CD14-positive monocyte (primary cell): ENCODE measurements at places on chromosomes 1 and 21.
A peak's percentile ranks its signal among the peaks of the same experiment; 100 is the strongest.

DNA sequence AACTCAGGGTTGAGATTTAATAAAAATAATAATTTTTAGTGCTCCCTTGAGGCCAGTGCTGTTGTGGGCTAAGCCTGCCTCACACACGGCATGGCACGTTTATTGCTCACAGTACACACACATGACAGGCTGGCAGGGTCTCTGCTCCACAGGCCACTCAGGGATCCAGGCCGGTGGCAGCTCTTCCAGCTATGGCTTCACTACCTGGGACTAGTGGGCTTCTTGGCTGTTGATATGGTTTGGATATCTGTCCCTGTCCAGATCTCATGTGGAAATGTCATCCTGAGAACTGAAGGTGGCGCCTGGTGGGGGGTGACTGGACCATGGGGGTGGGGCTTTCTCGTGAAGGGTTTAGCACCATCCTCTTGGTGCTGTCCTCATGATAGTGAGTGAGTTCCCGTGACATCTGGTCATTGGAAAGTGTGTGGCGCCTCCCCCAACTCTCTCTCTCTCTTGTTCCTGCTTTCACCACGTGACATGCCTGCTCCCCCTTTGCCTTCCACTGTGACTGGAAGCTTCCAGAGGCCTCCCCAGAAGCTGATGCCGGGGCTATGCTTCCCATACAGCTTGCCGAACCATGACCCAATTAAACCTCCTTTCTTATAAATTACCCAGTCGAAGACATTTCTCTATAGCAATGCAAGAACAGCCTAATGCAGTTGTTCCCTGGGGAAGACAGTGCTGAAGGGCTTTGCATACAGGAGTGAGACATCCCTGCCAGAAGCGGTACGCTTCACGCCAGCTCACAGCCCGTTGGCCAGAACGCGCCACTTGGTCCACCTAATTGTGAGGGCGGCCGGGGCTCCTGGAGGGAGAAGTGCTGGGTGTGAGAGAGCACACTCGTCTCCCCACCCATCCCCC is 226.9 kb upstream of the C1orf174 start:
- no peak for DNase-seq

- no peak for DNase-seq
Measured at GRCh38 chr1:58287894-58288623, 258.5 kb downstream of the OMA1 start.

DNA sequence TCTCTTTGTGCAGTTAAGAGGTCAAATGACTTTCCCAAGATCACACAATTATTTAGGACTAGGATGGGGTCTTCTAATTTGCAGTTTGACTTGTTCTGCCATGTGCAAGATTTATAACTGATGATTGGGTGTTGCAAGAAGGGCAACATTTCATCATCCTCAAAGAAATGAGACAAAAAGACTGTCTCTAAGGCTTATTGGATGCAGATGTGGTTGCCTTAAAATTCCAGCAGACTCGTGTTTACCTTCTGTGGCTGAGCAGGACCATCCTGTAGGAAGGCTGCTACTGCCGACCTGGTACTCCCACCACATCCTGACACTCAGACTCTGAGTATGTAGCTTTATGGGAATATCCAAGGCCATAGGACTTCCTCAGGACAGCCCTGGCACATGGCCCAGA is 99.9 kb upstream of the SGIP1 start:
- no peak for DNase-seq

DNA sequence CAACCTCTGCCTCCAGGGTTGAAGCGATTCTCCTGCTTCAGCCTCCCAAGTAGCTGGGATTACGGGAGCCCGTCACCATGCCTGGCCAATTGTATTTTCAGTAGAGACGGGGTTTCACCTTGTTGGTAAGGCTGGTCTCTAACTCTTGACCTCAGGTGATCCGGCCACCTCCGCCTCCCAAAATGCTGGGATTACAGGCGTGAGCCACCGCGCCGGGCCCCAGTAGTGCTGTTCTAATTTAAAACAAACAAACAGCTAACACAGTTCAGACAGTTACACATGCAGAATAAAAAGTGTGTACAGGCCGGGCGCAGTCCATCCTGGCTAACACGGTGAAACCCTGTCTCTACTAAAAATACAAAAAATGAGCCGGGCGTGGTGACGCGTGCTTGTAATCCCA is 35.6 kb upstream of the OPRD1 start:
- no peak for DNase-seq

- DNase-seq: no peak
Measured at GRCh38 chr1:51523931-51524330, 4.9 kb upstream of the EPS15 start.

DNA sequence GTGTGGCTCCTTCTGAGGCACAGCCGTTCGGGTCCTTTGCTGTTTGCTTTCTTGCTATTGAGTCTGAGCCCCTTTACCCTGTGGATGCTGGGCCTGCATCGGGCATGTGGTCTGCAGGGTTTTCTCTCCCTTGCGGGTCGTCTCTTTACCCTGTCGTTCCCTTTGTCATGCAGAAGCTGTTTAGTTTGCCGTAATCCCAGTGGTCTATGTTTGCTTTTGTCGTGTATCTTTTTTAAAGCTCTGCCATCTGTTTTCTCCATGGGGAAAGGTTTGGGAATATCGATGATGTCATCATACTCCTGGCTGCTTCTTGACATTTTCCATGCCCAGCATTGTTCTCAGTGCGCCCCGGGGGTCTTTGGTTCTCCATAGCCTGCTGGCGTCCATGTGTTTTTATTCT is 68.2 kb downstream of the AGPAT3 start:
- no peak for DNase-seq

DNA sequence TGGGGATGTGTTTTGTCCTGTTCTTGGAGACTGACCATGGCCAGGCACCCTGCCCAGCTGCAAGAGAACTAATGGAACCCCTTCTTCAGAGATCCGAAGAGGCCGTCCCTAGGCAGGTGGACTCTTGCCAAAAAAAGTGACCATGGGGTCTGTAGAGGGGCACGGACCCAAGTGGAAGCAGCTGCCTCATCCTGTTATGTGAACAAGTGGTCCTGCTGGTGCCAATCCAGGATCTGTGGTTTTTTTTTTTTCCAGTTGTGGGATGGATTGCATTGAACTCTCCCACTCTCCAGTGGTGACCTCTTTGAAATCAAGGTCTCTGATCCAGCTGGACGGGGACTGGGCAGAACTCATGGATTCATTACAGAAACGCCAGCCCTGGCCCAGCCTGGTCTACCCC is 71.2 kb downstream of the ARHGEF10L start:
- DNase-seq: no peak

DNA sequence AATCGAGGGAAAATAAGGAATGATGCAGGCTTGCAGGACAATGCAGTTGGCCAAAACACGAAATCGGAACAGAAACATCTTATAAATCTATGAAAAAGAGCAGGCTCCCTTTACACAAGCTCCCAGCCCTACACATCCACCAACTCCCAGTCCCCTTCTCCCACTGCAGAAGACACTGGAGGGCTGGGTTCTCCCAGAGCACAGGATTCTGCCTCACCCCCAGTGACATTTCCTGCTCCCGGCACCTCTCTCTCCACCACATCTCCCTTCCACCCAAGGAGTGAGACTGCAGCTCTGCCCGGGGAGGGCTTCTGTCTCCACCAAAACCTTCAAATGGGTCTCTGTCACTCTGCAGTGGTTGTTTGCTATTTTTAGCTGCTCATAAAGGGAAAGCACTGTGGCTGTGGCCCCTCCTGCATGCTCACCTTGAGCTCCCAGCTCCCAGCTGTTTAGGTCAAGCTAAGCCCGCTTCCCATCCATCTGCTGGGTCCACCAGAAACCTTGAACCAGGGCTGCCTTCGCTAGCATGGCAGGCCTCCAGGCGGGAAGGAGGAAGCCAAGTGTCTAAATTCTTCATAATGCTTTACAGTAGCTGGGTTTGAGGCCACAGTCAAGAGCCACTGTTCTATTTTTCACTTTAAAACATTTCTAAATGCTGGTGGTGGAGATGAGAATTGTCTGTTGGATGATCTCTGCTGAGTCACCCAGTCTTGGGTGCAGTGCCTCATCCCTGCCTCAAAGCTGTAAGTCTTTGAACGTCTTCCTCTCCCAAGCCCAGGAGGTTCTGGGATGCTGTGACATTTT is 3.3 kb upstream of the C2CD2 start:
- DNase-seq: peak; percentile 18

- no peak for DNase-seq
Measured at GRCh38 chr1:3034162-3034561, 12.9 kb downstream of the ACTRT2 start.

- DNase-seq: no peak
Measured at GRCh38 chr1:227043755-227044154, 103.7 kb downstream of the COQ8A start.

GRCh38 chr1:29284286-29284960 is 48.1 kb downstream of the PTPRU start:
- no peak for DNase-seq

DNA sequence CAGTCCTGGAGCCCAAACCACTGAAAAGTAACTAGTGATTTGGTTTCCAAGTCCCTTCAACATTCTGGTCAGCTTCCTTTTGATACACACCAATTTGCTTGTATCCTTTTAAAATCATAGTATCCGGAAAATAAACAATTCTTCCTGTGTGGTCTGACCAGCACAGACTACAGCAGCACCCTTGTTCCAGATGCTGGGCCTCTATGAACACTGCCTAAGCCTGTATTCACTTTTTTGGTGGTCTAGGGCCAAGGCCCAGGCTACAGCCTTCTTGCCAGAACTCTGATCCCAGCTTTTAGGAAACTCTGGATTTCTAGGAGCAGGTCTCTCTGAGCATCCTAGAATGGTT is 801 bp upstream of the DDAH1 start:
- DNase-seq: no peak

DNA sequence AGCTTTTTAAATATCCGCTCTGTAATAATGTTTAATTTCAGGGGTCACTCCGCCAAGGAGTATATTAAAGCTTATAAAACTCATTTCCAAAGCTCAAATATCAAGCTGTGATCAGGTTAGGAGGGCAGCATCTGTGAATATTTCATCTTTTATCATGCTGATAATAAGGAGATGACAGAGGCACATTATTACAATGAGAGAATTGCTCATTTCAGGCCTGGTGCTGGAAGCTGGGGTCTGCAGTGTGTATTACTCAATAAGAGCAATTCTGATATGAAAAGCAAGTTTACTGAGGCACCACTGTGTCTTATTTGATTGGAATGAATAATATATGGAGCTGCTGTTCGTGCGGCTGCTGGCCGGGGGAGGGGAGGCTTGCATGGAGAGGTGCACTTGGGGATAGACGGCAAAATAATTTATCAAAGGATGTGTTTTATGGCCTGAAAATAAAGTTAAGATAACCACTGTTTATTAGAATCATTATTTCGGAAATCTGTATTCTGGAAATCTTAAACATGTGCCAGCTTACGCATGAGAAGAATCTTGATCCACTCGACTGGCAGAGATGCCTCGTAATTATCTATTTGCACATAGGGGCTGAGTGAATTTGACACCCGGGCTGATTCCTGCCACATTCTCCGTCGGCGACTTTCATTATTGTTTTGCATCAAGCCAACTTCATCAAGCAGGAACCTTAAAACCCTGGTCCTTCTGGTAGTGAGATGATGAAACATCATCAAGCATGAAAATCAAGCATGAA is 173.2 kb downstream of the RRAGC start:
- no peak for DNase-seq

- DNase-seq: no peak
Measured at GRCh38 chr21:39580744-39581143, 32.0 kb upstream of the B3GALT5 start.

DNA sequence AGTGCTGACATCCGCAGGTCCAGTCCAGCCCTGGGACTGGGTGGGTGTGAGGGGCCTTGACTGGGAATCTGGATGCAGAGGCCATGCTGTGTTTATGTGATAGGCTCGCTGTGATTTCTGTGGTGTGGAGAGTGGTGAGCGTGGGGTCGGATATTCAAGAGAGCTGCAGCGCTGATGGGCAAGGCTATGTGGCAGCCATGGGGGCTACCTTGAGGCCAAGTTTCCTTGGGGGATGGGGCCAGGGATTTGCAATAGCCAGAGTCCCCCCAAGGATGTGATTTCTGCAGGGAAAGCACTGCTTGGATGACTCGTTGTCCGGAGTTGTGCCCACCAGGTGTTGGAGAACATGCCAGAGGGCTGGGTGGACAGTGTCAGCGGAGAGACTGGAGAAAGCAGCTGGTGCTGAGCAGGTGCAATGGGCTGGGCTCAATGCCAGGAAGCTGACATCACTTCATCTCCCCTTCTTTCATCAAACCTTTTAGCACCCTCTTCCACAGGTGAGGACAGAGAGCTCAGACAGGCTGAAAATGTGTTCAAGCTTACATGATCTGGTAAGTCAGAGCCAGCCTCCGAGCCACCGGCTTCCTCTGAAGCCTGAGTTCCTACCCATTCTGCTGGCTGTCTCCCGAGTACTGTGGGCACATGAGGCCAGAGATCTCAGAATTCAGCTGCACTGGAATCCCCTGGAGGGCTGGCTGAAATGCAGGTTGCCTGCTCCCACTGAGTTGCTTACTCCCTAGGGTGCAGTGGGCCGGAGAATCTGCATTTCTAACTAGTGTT is 132.9 kb downstream of the RHOU start:
- DNase-seq: no peak

- no peak for DNase-seq
Measured at GRCh38 chr1:224749916-224750315, 133.8 kb downstream of the CNIH3 start.

GRCh38 chr1:212727386-212728181 is 27.9 kb upstream of the BATF3 start:
- no peak for DNase-seq

DNA sequence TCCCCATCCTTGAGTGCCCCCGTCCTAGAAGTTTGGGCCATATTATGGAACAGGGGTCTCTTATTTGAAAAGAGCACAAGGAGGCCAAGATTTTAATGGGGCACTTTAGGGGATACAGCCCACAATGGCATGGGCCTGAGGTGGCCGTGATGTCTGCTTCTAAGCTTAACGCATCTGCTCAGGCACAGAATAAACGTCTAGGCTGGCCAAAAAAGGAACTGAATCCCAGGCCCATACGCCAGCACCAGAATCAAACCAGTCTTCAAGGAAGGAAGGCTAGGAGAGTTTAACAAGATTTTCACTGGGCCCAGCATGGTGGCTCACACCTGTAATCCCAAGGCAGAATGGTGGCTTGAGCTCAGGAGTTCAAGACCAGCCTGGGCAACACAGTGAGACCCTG is 9.2 kb upstream of the SARS1 start:
- DNase-seq: no peak

GRCh38 chr1:186780076-186780475 is 48.7 kb upstream of the PLA2G4A start:
- DNase-seq: no peak

- DNase-seq: no peak
Measured at GRCh38 chr21:43971992-43972255, 40.2 kb upstream of the TRAPPC10 start.
